ENCODE measurements at places on chromosomes 12 and 14.
A peak's percentile ranks its signal among the peaks of the same experiment; 100 is the strongest.

DNA sequence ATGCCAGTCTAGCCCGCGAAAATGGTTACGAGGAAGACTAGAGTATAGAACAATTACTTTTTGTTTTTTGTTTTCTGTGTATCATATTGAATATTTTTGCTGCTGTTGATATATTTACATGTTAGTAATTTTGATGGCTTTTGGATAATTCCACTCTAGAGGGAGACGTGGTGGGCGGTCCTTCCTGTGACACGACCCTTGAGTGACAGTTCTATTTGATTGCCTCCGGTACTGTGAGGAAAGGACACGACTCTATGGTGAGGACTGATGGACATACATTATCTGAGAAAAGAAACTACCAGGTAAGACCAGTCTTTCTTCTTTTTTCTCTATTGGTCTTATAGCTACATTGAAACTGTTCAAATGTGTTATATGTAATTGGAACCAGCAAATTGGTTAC is 34.7 kb downstream of the CNOT2 start:
- no peak for DNase-seq

GRCh38 chr14:76541594-76542219 is 165.8 kb downstream of the ESRRB start:
- DNase-seq = no peak

DNA sequence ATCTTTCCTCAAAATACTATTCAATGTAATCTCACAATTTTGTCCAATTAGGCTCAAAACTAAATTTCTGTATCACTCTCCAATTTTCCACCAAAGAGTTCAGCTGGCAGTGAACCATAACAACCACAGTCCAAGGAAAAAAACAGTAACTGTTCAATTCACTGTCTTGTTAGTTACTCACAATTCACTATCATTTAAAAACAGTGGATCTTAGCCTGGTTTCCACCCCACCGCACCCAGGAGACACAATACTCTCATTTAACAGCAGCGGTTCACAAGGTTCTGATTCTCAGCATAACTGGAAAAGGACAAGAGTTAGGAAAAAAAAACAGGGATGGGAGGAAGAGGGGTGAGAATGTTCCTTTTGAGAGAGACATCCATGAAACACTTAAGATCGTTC is 40.5 kb downstream of the MED13L start:
- DNase-seq = no peak

- DNase-seq = no peak
Observed at GRCh38 chr12:66341126-66341525, 38.8 kb downstream of the HELB start.

GRCh38 chr12:6852651-6853354 is 853 bp downstream of the USP5 start:
- peak; percentile 76 for DNase-seq

- DNase-seq = no peak
Observed at GRCh38 chr12:76782526-76782925, 18.6 kb downstream of the ZDHHC17 start.

GRCh38 chr14:52835122-52835903 is 43.9 kb upstream of the GNPNAT1 start:
- DNase-seq = peak; percentile 96

GRCh38 chr12:131561051-131561450 is 149.8 kb upstream of the SFSWAP start:
- peak; percentile 6 for DNase-seq

DNA sequence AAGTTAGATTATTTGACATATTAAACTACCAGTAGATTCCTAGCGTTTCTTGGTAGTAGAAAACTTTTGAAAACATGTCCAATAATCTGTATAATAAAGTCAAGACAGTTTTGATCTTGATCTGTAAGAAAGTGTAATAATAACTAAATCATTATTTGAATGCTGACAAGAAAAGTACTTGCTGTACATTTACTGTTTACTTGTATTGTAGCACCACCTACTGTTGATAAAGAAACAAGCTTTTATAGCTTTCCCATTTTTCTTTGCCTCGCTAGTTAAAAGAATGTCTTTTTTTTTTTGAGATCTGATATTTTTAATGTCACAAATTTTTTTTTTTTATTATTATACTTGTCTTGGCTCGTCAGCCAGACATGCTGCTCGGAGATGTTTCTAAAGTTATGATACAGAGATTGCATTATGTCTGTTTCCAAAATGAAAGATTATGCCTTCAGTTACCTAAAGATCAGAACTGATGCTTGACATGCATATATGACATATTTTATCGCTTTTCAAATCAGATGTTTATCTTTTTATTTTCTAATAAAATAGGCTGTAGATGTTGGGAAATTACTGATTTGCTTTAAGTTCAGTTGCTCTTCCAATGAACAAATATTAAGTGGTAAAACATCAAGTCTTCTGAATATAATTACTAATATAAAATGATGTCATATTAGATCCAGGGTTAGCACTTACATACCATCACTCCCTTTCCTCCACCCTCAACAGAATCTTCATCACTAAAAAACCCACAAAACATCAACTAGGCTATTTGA is 140.5 kb downstream of the AKAP6 start:
- peak; percentile 75 for DNase-seq

- DNase-seq = no peak
Observed at GRCh38 chr12:52525661-52526499, 5.7 kb upstream of the KRT5 start.

DNA sequence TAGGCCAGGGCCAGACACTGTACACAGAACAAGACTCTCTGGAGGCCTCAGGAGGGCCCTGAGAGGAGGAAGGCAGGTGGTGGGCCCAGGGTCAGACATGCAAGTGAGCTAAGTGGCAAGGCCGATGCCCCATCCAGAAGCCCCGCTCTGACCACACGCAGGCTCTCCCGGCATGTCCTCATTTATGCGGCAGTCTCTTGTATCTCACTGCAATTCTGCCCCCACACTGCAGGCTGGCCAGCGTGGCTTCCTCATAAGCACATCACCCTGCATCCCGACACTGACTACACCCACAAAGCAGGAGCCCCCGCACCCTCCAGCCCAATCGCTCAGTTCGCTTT is 17.5 kb downstream of the SSH1 start:
- no peak for DNase-seq

DNA sequence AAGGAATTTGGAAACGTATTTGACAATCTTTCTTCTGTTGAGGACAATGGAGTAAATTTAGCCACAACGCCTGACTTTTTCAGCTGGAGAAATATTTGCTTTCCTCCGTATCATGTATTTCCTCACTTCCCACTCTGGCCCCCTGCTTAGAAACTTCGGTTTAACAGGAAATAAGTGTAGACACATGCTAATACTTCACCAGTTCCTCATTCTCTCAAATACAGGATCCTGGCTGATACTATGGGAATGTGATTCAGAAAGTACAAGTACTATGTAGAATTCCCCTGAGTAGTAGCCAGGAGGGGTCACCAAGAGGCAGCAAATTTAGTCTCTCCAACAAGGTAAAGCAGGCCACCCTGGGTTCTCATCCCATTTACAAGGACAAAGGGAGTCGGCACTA is 58.0 kb downstream of the FAR2 start:
- peak; percentile 67 for DNase-seq

GRCh38 chr12:104571328-104571727 is 114.6 kb downstream of the CHST11 start:
- no peak for DNase-seq

DNA sequence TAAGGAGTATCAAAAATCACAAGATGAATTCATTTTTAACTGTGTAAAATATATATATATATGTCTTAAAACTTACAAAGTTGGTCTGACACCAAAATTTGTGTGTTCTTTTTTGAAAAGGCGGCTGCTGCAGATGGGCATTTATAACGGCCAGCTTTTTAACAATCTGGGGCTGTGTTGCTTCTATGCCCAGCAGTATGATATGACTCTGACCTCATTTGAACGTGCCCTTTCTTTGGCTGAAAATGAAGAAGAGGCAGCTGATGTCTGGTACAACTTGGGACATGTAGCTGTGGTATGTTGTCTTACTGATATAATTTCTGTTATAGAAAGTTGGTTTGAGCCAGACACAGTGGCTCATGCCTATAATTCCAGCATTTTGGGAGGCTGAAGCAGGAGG is 47.0 kb downstream of the TTC8 start:
- DNase-seq = no peak

DNA sequence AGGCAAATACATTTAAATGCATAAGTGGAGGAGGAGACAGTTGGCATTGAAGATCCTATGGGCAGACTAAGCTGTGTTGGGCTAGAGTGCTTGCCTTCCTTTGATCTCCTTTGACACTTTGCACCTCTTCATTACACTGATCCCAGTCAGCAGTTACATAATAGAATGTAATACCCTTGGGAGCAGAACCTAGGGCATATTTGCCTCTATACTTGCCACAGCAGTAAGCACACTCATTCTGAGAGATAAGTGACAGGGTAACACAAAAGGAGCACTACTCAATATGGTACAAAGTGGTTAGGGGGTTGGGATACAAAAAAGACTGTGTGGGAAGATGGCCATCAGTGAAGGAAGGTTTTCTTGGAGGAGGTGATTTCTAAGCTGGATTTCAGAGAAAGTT is 9.0 kb downstream of the MARS1 start:
- no peak for DNase-seq

DNA sequence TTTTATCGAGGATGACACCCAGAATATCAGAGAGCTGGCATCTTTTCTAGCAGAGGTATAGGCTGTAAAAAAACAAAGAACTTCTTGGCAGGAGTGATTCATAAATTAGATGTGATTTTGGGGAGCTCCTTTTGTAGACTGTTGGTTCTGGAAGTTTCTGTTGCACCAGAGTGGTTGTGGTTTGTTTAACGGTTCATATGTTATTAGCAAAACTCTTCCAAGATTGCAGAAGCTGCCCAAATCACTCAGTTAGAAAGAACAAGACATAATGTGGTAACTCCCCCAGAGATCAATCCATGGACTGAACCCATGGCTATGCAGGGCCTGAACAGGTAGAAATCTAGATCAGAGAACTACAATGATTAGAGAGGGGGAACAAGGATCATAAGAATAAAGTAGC is 6.7 kb upstream of the RNASE10 start:
- no peak for DNase-seq

DNA sequence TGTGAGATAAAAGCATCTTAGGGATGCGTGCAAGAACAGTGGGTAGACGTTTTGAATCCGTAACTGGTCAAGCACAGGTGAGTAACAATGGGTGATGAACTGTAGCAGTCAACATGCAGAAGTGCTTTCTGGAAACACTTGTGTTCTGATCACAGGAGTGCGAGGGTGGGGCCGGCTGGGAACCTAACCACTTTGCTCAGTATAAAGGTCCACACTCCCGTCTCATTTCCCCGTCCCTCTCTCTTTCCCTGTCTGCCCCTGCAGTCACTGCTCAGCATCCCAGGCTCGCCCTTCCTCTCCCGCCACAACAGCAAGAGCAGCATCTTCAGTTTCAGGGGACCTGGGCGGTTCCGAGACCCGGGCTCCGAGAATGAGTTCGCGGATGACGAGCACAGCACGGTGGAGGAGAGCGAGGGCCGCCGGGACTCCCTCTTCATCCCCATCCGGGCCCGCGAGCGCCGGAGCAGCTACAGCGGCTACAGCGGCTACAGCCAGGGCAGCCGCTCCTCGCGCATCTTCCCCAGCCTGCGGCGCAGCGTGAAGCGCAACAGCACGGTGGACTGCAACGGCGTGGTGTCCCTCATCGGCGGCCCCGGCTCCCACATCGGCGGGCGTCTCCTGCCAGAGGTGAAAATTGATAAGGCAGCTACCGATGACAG is 127.1 kb downstream of the FIGNL2 start:
- DNase-seq = no peak

DNA sequence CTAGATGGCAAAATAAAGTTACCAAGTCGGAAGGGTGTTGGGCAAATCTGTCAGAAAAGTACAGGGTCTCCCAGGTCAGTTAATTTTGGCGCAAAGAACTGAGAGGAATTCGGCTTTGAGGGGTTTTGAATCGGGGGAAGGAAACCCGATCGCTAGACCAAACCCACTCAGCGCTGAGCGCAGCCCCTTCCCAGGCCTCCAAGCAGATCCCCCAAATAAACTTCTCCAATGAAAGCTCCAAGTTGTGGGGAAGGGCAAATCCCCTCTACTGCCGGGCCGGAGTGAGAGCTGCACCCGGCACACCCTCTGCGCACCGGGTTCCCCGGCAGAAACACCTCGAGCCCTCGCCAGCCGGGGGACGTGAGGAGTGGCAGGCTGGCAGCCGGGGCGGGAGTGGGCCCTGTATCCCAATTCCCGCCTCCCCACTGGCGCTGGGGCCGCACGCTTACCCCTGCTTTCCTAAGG is 441 bp downstream of the E2F7 start:
- DNase-seq = no peak

GRCh38 chr12:58841058-58841798 is 79.1 kb downstream of the LRIG3 start:
- no peak for DNase-seq

- DNase-seq = no peak
Observed at GRCh38 chr14:43105305-43105704, 1401.8 kb downstream of the FSCB start.

GRCh38 chr12:94147991-94148738 is at the start of gene PLXNC1:
Gene PLXNC1 (plus strand): TSS chr12:94148577. CDS start chr12:94148972, 395 bp downstream.
- DNase-seq = peak; percentile 62

DNA sequence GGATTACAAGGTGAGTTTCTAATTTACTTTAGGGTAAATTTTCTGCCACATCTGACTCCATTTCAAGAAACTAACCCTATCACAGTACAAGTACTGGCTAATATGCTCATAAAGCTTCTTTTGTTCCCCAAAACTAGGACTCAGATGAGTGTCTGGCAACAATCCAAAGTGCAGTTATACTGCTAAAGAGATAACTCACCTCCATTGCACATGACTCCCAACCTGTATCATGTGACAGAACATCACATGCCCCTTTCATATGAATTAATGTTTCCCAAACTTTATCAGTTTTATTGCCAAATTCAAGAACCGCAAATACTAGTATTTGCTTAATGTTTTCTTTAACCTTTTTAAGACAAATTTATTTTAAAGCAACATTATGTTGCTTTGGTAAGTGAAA is 3.9 kb upstream of the PPP1R12A start:
- no peak for DNase-seq

GRCh38 chr12:56931474-56931978 is 2.7 kb downstream of the SDR9C7 start:
- DNase-seq = peak; percentile 49

- peak; percentile 80 for DNase-seq
Observed at GRCh38 chr12:120445911-120446843, at the start of the genes GATC and TRIAP1. Gene GATC (plus strand): TSS chr12:120446444. CDS start chr12:120446481, 37 bp downstream. Gene TRIAP1 (minus strand): TSS chr12:120446384. CDS start chr12:120446372, 12 bp downstream.

- DNase-seq = peak; percentile 6
Observed at GRCh38 chr12:78494911-78495310, 369.7 kb upstream of the SYT1 start.

DNA sequence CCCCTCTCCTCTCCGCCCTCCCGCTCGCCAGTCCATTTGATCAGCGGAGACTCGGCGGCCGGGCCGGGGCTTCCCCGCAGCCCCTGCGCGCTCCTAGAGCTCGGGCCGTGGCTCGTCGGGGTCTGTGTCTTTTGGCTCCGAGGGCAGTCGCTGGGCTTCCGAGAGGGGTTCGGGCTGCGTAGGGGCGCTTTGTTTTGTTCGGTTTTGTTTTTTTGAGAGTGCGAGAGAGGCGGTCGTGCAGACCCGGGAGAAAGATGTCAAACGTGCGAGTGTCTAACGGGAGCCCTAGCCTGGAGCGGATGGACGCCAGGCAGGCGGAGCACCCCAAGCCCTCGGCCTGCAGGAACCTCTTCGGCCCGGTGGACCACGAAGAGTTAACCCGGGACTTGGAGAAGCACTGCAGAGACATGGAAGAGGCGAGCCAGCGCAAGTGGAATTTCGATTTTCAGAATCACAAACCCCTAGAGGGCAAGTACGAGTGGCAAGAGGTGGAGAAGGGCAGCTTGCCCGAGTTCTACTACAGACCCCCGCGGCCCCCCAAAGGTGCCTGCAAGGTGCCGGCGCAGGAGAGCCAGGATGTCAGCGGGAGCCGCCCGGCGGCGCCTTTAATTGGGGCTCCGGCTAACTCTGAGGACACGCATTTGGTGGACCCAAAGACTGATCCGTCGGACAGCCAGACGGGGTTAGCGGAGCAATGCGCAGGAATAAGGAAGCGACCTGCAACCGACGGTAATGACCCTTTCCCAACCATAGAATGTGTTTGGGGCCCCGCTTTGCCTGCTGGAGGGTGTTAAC is 615 bp downstream of the CDKN1B start:
- DNase-seq = peak; percentile 23

All from fibroblast of skin of back (primary cell).